NCI-H526 treated with DMSO at 0.1 percent for 48 hours (cell line): ENCODE measurements at places on chromosomes 11 and 22.
A peak's percentile ranks its signal among the peaks of the same experiment; 100 is the strongest.

DNA sequence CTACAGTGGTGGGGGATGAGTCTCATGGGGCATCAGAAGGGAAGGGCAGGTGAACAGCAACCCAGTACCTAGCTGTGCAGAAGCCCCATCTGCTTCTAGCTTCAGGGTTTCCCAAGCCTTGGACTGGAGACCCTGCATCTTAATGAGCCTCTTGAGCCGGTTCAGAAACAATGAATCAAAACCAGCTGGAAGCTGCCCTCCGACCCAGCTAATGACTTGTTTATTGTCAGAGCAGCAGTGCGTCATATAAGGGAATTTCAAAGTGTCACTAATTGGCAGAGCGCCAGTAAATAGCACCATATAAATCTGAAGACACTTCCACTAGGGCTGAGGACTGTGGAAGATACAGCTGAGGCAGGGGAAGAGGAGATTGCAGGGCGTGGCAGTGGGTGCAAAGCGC is 57.5 kb downstream of the RPUSD4 start:
- DNase-seq, result no peak

- no peak for DNase-seq
Observed at GRCh38 chr11:32472226-32472625, 36.9 kb upstream of the WT1 start.

DNA sequence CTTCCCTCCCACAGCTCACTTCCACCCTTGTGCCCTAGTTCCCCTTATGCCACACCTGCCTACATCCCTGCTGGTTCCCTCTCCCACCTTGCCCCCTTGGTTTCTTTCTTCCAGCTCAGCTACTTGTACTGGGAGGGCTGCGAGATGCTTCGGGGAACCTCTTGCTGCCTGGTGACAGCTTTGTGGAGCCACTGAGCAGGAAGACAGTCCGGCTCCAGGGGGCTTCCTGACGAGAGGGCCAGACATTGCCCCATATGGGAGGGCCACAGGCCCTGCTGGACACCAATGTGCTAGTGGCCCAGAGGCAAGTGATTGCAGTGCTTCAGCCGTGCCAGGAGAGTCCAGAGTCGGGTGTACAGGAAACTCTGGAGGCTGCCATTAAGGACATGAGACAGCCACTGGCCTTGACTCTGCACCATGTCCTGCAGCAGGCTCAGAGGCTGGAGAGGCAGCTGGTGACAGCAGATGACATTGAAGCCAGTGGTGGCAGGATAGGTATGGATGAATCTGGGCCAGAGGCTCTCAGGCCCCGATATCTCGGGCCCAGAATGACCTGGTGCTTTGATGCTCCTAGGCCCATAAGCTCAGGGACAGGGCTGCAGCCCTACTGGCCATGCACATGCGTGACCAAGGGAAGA is 54.3 kb downstream of the BTG4 start:
- no peak for DNase-seq

GRCh38 chr11:127791844-127792243 is 791.3 kb upstream of the KIRREL3 start:
- no peak for DNase-seq

DNA sequence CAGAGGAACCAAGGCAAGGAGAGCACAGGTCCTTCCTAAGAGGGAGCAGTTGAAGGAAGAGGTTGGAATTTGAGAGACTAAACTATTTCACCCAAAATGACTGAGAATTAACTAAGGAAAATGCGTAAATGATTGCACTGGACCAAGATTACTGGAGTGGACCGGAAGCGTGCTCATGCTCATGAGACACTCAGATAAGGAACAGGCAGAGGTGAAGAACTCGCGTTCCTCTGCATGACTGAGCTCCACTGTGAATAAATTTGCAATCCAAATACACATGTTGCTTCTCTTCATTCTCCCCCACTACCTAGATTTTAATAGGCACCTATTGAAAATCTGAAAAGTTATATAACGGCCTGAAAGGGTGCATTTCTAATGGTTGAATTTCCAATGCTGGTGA is 207.0 kb downstream of the KIRREL3 start:
- peak; percentile 97 for DNase-seq

DNA sequence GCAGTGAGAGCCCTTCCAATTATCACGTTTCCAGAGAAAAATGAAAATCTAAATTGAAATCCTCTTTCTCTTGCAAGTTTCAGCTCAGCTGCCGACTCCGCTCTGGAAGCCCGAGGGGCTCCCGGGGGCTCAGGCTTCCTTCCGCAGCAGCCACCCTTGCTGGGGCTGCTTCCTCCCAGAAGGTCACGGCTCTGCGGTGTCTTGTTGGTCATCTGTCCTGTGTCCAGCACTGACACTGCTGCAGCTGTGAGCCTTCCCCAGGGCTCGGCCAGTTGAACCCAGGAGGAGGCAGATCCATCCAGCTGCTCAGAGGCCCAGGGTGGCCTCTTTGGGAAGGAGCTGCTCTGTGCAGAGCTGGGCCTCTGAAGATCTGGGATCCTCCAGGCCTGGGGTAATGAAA is 1337.2 kb downstream of the TBC1D22A start:
- DNase-seq, result no peak

DNA sequence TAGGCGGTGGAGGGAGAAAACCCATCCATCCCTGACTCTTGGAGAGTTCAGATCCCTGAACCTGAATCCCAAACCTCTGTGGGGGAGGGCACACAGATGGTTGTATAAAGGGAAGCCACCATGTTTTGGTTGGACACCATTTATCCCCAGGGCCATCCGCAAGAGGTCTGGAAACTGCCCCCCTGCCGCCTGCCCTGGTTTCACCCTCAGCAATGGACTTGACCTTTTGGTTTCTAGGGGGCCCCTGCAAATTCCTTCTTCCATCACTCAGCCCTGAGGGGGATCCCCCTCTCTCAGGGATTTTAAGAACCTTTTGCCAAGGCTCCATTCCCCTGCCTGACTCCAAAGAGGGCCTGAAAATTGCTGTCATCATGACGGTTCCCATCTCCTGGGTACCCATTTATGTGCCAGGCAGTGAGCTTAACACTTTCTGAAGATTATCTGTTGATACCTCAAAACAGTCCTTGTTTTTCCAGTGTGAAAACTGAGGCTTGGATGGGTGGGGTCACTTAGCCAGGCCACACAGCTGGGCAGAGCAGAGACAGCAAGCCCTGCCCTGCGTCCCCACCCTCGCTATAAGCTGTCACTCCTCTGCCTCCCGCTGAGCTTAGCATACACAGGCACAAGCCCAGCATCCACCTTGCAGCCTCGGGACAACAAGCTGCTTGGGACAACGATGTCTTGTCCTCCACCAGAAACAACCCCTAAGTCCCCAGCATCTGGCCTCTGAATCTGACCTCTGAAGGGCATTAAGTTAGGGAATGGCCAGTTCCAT is 33.2 kb upstream of the CRYBB3 start:
- no peak for DNase-seq

DNA sequence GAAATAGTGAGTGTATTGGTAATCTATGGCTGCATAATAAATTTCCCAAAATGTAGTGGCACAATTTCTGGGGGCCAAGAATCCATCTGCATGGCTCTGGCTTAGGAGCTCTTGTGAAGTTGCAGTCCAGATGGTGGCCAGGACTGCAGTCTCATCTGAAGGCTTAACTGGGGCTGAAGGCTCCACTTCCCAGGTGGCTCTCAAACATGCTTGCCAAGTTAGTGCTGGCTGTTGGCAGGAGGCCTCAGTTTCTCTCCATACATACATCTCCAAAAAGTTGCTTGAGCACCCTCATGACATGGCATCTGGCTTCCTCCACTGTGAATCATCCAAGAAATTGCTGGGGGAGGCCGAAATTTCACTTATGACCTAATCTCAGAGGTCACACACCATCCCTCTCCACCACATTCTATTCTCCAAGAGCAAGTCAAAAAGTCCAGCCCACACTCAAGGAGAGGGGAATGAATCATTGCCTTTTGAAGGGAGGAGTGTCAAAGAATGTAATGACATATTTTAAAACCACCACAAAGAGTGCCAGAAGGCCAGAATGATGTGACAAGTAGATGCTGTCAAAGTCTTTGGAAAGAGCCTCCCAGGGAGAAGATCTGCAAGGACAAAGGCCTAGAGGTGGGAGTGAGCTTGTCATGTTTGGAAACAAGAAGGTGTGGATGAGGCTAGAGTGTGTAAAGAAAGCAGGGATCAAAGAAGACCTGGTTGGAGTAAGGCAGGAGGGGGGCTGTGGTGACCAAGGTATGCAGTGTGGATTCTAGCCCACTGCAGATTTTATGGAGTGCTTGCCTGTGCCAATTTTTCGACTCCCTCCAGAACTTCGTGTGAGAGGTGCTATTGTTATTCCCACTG is 566.2 kb downstream of the MIAT start:
- no peak for DNase-seq

DNA sequence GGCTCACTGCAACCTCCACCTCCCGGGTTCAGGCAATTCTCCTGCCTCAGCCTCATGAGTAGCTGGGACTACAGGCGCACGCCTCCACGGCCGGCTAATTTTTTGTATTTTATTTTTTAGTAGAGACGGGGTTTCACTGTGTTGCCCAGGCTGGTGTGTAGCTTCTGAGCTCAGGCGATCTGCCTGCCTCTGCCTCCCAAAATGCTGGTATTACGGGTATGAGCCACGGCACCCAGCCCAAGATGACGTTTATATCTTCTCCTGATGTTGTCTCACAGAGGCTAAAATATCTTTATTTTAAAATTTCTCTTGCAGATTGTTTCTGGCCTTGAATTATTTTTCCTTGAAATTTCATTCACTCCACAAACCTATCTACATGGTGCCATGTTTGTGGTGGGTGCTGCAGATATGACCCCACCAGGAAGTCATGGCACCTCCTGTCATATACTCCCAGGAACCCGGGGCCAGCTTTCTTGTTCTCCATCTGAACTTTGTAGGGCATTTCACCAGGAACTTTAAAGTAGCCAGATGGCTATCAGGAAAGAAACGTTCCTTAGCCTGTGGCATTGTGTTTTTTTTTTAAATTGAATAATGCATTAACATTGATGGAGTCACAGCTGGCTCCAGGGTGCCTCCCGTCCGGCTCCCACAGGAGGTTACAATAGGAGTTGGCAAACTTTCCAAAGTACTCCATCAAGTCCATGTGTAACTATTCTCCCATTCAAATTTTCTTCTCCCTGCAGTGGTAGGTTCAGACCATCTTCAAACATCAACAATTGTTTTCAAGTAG is 42.0 kb upstream of the LIPT2 start:
- DNase-seq, result no peak

- DNase-seq, result no peak
Observed at GRCh38 chr11:74507582-74507981, 14.1 kb upstream of the LIPT2 start.

GRCh38 chr11:106986673-106987072 is 31.6 kb downstream of the GUCY1A2 start:
- no peak for DNase-seq

DNA sequence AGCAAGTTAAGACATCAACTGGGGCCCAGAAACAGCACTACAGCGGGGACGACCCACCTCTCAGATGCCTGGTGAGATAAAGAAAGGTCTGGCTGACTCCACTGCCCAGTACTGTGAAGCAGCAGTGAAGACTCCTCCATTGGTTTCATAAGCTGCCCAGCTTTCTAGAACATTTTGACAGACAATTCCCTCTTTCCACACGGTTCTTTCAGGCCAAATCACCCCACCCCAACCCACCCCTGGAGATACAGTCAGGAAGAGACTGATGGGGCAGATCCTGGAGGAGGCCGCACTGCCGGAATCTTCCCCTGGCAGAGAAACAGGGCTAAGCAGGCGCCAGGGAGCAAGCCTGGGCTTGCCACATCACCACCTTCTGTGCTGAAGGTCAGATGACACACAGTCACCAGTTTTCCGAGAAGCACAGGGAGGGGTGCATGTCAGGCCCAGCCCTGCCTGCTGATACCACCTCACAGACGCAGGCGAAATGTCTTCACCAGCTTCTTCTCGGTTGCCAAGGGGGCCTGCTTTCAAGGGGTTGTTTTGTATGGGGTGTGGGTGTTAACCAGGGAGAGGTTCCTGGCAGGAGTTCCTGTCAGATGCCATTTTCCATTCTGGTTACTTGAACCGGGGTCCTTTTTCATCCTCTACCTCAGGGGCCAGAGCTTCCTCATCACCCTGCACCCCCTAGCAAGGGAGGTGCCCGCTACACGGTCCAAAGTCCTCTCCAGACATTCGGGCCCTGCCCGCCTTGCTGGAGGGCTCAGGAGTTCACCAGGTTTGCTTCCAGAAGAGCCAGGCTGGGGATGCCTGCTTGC is 1.4 kb upstream of the NEAT1 start:
- DNase-seq, result peak; percentile 93

- no peak for DNase-seq
Observed at GRCh38 chr11:69157156-69157821, 1.6 kb downstream of the SMIM38 start.

DNA sequence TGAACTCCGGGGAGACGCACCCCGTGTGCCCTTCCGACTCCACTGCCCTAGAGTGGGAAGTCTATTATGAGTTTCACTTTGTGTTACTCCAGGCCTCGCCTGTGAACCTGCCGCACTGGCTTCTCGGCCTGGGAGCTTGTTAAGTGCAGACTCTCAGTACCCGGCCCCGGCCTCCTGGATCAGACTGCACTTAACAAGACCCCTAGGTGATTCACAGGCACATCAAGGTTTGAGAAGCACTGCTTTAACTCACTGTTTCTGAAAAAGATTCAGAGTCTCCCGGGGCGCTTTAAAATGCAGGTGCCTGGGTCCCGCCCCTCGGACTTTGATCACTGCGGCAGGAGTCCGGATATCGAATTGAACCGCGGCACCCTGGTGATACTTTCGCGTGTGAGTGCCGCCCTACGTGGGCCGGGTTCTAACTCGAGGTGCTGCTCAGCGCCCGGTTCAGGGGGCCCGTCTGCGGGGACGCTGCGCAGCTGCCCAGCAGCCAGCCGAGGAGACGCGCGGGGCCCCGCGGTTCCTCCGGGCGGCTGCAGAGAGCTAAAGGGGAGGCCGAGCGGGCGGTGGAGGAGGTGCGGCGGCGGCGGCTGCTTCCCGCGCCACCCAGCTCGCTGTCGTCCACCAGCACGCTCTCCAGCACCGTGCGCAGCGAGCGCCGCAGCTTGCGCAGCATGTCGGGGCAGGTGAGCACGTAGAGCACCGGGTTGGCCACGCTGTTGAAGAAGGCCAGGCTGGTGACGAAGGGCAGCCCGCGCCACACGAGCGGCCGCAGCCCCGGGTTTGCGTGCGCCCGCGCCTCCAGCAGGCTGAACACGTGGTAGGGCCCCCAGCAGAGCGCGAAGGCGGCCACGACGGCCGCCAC is 3.4 kb downstream of the PTGDR2 start:
- DNase-seq, result no peak

DNA sequence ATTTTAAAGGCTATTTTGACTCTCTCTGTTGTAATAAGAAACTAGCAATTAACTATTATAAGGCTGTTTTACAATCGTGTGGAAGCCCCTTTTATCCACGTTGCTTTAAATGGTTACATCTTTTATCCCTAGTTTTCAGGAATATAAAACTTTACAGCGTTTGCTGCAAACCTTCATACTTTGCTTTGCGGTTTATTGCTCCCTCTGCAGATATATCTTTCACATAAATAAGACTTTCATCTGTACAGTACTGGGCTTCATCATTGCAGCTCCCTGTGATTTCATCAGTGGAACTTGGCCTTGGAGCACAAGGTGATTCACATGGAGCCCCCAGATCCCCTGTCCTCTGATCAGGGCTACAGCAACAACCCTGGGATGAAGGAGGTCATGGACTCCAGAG is 25.6 kb downstream of the HTR3A start:
- no peak for DNase-seq

DNA sequence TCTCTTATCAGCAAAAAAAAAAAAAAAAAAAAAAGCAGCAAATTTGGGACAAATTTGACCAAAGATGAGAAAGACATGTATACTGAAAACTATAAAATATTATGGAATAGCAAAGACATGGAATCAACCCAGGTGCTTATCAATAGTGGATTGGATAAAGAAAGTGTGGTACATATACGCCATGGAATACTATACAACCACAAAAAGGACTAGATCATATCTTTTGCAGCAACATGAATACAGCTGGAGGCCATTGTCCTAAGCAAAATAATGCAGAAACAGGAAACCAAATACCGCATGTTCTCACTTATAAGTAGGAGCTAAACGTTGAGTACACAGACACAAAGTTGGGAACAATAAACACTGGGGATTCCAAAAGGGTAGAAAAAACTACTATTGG is 1.8 kb upstream of the RNF141 start:
- DNase-seq, result no peak
